ENCODE measurements at places on chromosomes 1 and 21.

- no peaks in the 10 kb centered on the region for H3K4me1 ChIP-seq
- H3K27me3 ChIP-seq: no peaks in the 10 kb centered on the region
- H3K4me3 ChIP-seq: no peak overlapping the region
- DNase-seq: no peak
- no peaks in the 10 kb centered on the region for H3K36me3 ChIP-seq
- H3K27ac ChIP-seq: no peak overlapping the region
These were observed 18.9 kb downstream of the CACHD1 start for GRCh38 chr1:64488862-64489261.

GRCh38 chr21:17796037-17796403 lies 23.1 kb downstream of the C21orf91 start:
- H3K4me1 ChIP-seq: no peaks in the 10 kb centered on the region
- peaks cover 17% of the 10 kb centered on the region for H3K36me3 ChIP-seq
- no peak overlapping the region for H3K27ac ChIP-seq
- no peak for DNase-seq
- H3K27me3 ChIP-seq: no peaks in the 10 kb centered on the region

DNA sequence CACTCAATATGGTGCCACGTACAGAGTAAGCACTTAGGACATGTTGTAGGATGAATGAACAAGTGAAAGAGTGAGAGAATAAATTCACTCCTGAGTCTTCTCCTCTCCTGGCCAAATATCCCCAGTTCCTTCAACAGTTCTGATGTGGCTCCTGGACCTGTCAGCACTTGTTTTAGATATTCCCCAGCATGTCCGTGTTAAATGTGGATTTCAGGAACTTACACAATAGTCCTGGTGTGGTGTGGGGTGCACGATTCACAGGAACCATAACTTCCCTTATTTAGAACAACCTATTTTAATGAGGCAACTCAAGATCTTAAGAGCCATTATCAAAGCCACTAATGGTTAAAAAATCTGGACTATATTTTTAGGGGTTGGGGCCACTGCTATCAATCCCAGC lies 39.0 kb upstream of the MYSM1 start:
- H3K27me3 ChIP-seq: no peaks in the 10 kb centered on the region
- DNase-seq: no peak
- no peaks in the 10 kb centered on the region for H3K4me1 ChIP-seq
- H3K27ac ChIP-seq: no peak overlapping the region

- H3K27me3 ChIP-seq: no peaks in the 10 kb centered on the region
- DNase-seq: peak; percentile 74
- H3K36me3 ChIP-seq: no peaks in the 10 kb centered on the region
- H3K4me3 ChIP-seq: no peak overlapping the region
- H3K27ac ChIP-seq: peak overlapping the region; percentile 49
- H3K4me1 ChIP-seq: peaks cover 6% of the 10 kb centered on the region
These were observed 65.4 kb downstream of the RPE65 start for GRCh38 chr1:68384321-68384813.

DNA sequence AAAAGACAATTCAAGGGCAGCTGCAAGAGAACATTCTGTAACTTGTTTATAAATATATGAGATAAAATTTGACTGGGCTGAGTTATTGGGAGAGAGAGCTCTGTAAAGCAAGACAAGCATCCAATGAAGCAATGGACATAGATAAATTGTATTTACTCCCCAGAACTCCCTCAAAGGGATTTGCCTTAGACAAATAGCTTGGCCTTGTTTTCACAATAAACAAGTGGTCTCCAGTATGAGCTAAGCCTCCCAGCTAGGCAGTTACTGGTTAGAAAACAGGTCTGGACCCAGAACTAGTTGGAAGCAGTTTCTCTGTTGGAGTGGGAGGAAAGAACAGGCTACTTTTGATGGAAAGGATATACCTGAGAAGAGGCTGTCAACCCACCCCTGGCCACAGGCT lies 25.2 kb upstream of the SUCO start:
- no peaks in the 10 kb centered on the region for H3K4me1 ChIP-seq
- no peak for DNase-seq

DNA sequence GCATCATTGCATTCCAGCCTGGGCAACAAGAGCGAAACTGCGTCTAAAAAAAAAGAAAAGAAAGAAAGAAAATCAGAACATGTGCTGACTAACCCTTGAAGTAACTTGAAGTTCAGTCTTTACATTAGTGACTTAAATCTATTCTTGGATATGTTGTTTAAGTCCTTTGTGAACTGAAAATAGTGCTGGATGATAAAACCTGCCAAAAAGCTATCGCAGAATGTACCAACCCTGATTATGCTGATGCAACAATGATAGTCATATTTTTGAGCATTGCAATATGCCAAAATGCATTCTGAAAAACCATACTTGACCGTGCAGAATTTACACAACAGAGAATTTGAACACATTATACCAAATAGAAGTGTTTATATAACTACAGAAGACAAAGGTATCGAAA lies 30.7 kb downstream of the SHISAL2A start:
- no peaks in the 10 kb centered on the region for H3K27me3 ChIP-seq
- no peaks in the 10 kb centered on the region for H3K36me3 ChIP-seq
- H3K27ac ChIP-seq: no peak overlapping the region
- DNase-seq: no peak
- H3K4me1 ChIP-seq: no peaks in the 10 kb centered on the region

GRCh38 chr1:19765623-19766022 lies 34.1 kb downstream of the TMCO4 start:
- H3K27ac ChIP-seq: peak overlapping the region; percentile 76
- no peak overlapping the region for H3K4me3 ChIP-seq
- DNase-seq: no peak

GRCh38 chr1:166695115-166695514 lies 144.2 kb upstream of the POGK start:
- no peaks in the 10 kb centered on the region for H3K27me3 ChIP-seq
- no peak overlapping the region for H3K27ac ChIP-seq
- H3K4me1 ChIP-seq: no peaks in the 10 kb centered on the region
- no peak for DNase-seq

GRCh38 chr1:54987919-54988705 lies 7.7 kb downstream of the TMEM61 start:
- H3K27me3 ChIP-seq: no peaks in the 10 kb centered on the region
- H3K36me3 ChIP-seq: no peaks in the 10 kb centered on the region
- DNase-seq: no peak
- no peak overlapping the region for H3K27ac ChIP-seq
- no peak overlapping the region for H3K4me3 ChIP-seq

GRCh38 chr1:96060621-96061020 lies 661.0 kb upstream of the PTBP2 start:
- H3K4me3 ChIP-seq: no peak overlapping the region
- H3K4me1 ChIP-seq: no peaks in the 10 kb centered on the region
- H3K36me3 ChIP-seq: no peaks in the 10 kb centered on the region
- DNase-seq: no peak

DNA sequence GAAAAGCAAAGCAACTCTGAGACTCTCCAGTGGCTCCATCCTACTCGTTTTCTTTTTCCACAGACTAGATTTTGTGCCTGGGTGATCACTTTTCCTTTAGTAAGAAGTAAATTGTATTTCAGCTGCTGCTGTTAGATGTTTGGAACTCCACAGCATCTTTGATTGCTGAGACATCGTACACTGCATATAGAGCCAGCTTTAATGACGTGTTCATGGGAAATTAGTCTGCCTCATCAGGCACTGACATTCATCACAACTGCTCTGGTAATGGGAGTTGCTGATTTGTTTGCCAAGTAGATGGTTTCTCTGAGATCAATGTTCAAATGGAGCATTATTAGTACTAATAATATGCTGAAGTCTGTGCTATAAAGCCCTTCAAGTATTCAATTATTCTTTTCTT lies 573.8 kb upstream of the NR5A2 start:
- H3K4me3 ChIP-seq: no peak overlapping the region
- DNase-seq: no peak
- no peaks in the 10 kb centered on the region for H3K4me1 ChIP-seq
- no peak overlapping the region for H3K27ac ChIP-seq
- no peaks in the 10 kb centered on the region for H3K36me3 ChIP-seq

- DNase-seq: no peak
- no peak overlapping the region for H3K4me3 ChIP-seq
- H3K27me3 ChIP-seq: no peaks in the 10 kb centered on the region
- no peaks in the 10 kb centered on the region for H3K36me3 ChIP-seq
- no peak overlapping the region for H3K27ac ChIP-seq
- H3K4me1 ChIP-seq: no peaks in the 10 kb centered on the region
These were observed 372.5 kb upstream of the ST6GALNAC5 start for GRCh38 chr1:76494807-76495206.

GRCh38 chr1:214076708-214077065 lies 88.9 kb downstream of the PROX1 start:
- H3K4me1 ChIP-seq: no peaks in the 10 kb centered on the region
- DNase-seq: no peak
- H3K27me3 ChIP-seq: no peaks in the 10 kb centered on the region
- no peak overlapping the region for H3K27ac ChIP-seq
- H3K36me3 ChIP-seq: no peaks in the 10 kb centered on the region

- no peaks in the 10 kb centered on the region for H3K27me3 ChIP-seq
- H3K4me3 ChIP-seq: no peak overlapping the region
- no peaks in the 10 kb centered on the region for H3K4me1 ChIP-seq
- no peak overlapping the region for H3K27ac ChIP-seq
These were observed 62.9 kb upstream of the LRP8 start for GRCh38 chr1:53390736-53391135.

GRCh38 chr1:248127653-248128052 lies 17.3 kb upstream of the OR2M5 start:
- DNase-seq: no peak
- H3K4me3 ChIP-seq: no peak overlapping the region
- no peaks in the 10 kb centered on the region for H3K4me1 ChIP-seq
- no peak overlapping the region for H3K27ac ChIP-seq
- H3K27me3 ChIP-seq: no peaks in the 10 kb centered on the region

DNA sequence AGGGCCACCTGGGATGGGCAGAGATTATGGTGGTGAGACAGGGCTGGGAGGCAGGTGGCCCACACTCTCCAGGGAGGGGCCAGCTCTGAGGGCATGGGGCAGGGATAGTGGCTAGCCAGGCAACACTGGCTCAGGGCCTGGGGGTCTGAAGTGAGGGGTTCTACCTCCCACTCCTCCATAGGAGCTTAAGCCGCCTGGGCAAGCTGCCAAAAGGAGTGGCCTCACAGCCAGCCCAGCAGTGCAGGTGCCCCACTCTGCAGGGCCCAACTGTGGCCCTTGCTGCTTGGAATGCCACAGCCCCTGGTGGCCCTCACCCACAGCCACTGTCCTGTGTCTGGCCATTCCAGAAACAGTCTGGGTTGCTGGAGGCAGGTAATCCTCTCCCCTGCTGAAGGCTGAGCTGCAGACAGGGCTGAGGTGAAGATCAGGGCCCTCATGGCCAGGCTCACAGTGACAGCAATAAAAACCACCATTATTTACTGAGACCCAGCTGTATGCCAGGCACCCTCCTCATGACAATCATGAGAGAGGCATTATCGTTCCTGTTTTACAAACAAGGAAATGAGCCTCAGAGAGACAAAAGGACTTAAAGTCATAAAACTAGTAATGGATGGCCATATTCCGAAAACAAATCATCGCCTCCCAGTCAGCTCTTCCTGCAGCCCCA lies 31.0 kb downstream of the KIF21B start:
- H3K27ac ChIP-seq: no peak overlapping the region
- H3K36me3 ChIP-seq: no peaks in the 10 kb centered on the region
- H3K27me3 ChIP-seq: no peaks in the 10 kb centered on the region
- no peak overlapping the region for H3K4me3 ChIP-seq
- no peak for DNase-seq

DNA sequence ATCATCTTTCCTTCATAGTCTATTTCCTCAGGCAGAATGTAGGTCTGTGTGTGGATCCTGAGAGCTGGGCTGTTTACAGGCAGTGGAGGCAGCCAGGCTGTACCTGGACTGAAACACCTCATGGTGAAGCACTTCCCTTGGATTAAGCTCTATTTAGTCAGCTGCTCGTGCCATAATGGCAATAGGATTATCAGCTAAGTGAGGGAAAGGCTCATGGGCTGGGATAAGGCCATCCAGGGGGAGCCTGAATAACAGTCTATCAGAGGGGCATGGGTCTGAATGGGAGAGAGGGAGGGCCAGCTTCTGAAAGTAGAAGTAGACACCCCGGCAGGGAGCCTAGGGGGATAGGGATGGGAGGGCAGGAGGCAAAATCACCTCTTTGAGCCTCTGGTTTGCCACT lies 8.3 kb downstream of the RNASEL start:
- H3K4me1 ChIP-seq: peaks cover 3% of the 10 kb centered on the region
- H3K27me3 ChIP-seq: no peaks in the 10 kb centered on the region
- H3K36me3 ChIP-seq: peaks cover 19% of the 10 kb centered on the region
- H3K4me3 ChIP-seq: no peak overlapping the region
- no peak overlapping the region for H3K27ac ChIP-seq

DNA sequence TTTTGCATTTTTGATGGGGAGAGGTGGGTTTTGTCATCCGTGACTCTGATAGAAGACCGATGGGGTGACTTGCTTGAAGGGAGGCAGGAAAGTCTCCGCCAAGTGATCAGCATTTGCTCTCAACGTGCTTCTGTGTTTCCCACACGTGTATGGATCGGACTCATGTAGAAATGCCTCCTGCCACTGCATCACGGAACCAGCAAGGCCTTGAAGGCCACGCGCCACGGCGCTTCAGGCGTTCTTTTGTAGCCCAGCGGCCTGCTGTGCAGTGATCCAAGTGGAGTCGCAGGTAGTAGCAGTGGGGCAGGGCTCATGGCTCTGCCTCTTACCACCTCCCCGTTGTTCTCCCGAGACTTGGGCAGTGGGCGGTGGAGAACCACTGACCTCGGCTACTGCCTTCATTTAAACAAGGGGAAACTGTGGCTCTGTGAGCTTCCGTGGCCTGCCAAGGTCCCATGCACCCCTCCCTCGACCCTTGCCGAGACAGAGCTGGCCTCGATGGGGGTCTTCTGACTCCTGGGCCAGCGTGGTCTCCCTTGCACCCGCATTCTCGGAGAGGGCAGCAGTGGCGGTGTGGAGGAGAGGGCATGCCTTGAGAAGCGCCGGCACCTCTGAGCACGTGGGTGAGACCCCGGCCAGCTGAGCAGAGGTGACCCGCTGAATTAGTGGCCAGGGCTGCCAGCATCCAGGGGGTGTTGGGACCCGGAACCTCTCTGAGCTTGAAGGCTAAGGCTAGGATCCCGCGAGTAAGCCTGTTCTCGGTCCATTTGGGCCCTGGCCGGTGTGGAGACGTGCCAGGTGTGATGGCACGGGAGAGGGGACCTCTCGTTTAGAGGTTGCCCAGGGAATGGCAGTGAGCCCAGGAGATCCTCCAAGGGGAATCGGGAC lies 46.1 kb upstream of the ABCG1 start:
- no peak overlapping the region for H3K4me3 ChIP-seq
- H3K27me3 ChIP-seq: no peaks in the 10 kb centered on the region
- no peak for DNase-seq
- no peaks in the 10 kb centered on the region for H3K36me3 ChIP-seq

DNA sequence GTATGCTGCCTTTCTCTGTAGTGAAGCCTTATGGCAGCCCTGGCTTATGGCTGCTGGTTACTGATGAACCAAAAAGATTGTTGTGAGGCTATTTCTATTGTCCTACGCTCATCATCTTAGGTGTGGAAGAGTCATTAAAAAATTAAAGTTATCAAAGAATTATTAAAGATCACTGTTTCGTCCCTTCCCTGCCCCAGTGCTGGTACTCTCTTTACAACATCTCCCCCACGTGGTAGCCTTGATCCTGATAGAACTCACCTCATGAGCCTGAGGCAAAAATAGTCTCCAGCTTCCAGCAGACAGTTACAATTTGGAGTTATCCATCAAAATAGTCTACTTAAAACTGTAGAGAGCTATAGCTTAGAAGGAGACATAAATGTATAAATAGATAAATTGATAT lies 201.5 kb downstream of the S1PR1 start:
- no peak overlapping the region for H3K4me3 ChIP-seq
- no peaks in the 10 kb centered on the region for H3K4me1 ChIP-seq
- no peaks in the 10 kb centered on the region for H3K27me3 ChIP-seq
- no peak overlapping the region for H3K27ac ChIP-seq
- no peaks in the 10 kb centered on the region for H3K36me3 ChIP-seq

Measured in ascending aorta (tissue), 2 donors.